ENCODE measurements at places on chromosomes 4 and X. TPM values are rescaled to one million over a fixed set of nuclear protein-coding genes. Genes with fewer than 3 reads are reported as not detected.

REELD1 gene
- 0.11 TPM for total RNA-seq

DNA sequence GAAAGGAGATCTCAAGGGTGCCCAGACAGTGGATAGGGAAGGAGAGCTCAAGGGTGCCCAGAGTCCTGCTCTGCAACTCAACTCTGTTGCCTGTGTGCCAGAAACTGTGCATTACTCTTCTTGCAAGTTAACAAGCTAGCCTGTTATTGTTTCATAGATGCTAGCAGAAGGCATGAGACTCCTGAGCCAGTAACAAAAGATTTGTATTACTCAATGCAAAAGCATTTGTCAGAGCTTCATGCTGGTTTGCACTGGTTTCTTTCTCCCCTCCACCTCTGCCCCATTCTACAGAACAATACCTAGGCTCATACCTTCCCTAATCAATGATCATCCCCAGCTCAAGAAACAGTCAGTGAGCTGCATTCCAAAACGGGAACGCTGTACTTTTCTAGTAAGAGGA lies 124.5 kb upstream of the NEIL3 start:
- DNase-seq, result no peak

DNA sequence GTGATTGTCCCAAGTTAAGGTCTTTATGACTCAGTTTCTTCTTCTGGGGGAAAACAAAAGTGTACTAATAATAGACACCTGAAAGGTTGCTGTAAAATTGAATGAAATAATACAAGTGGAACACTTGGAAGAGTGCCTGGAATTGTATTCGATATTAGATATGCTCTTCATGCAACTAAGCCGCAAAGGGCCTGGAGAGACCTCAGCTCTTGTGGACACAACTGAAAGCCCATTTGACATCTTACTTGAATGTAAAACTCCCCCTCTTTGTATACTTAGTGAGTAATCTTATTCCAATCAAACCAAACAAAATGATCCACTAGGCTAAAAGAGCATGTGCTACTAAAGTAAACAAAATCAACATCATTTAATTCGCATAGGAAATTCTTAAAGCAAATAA lies 511 bp upstream of the MAP9 start:
- DNase-seq, result no peak

DNA sequence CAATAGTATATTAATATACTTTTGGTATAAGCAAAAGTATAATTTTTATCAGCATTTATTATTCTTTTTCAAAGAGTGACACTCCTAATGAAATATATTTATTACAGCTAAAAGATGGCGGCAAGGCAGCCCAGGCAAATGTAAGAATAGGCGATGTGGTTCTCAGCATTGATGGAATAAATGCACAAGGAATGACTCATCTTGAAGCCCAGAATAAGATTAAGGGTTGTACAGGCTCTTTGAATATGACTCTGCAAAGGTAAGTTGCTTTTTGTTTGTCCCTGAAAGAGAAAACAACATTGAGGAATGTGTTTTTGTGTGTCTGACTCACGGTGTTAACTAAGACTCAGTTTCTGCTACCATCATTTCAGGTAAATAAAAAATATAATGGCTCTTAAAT lies 71.9 kb downstream of the PDLIM5 start:
- no peak for DNase-seq

- no peak for DNase-seq
Observed at GRCh38 chr4:150972592-150972991, 42.5 kb downstream of the LRBA start.

DNA sequence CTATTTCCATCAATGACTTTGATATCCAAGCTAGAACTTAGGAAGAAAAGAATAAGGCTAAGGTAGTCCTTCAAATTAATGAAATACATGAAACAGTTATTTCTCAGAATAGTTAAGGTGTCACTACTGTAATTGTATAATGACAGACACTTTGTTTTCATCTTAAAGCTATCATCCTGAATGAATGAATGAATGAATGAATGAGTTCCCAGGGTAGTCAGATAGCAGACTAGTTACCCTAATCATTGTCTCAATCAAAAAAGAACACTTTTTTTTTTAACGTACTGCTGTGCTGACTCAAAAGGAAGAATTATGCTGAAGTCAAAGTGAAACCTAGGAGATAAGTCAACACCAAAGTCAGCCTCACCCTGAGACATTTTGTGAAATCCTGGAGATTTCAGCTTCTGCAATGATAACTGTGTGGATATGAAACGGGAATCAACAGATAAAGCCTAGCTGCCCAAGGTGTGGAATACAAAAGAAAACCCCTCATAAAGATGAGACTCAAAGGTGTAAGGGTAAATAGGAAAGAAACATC lies 68.3 kb upstream of the CNKSR2 start:
- no peak for DNase-seq

- DNase-seq, result no peak
Observed at GRCh38 chr4:139438141-139438540, 15.8 kb upstream of the RAB33B start.

DNA sequence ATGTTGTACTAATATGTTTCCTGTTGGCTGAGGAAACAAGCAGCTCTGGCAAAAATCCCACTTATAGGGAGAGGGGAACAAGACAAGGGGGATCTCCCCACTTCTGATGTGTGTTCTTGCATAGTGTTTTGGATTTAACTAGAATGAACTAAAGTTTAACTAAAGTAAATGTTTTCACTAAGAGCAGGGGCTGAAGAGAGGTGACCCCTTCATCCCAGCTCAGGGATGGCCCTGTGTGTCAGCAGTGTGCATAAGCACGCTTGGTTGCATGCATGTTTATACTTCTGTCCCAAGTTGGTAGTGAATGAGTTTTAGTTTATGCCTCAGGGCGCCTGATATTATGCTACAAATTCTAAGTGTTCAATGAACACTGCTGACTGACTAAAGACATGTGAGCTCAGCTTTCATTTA lies 169.4 kb downstream of the MGST2 start:
- DNase-seq, result no peak

DNA sequence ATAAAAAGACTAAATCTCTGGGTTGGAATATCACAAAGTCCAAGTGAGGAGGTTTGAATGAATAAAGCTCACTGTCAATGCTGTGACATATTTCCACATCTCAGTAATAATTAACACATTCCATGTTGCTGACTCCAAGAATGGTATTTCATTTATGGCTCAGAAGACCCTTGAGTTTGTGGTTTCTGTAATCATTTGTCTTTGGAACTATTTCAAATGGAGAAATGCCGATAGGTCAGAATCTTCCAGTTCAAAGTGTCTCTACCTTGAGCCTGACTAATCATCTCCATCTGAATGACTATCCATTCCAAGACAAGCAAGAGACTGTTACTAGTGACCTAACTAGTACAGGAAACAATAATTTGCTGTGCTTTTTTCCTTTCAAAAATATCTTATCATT lies 24.2 kb upstream of the SLC2A9 start:
- DNase-seq, result no peak

DNA sequence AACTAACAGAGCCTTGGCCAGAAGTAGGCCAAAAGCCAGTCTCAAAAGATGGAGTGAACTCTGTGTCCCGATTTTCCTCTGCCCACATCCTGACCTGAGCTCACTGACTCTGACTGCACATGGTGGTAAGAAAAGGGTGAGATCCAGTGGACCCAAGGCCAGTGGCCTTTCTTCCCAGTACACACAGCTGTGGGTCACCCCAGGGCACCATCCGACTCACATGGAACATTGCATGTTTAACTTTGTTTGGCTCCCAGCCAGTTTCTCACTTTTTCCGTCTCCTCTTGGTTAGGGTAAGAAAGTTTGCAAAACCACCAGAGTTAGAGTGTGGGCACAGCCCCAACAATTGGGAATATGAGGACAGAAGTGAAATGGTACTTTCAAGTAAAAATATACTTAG lies 69.8 kb downstream of the GAB1 start:
- DNase-seq, result peak; percentile 40

FGF5 gene
- not detected for total RNA-seq
